Esophagus muscularis mucosa (tissue), 4 donors: ENCODE measurements at places on chromosomes 4 and X. TPM values are rescaled to one million over a fixed set of nuclear protein-coding genes. Genes with fewer than 3 reads are reported as not detected.

The OPRPN gene
- not detected for total RNA-seq

The NPY2R gene
- total RNA-seq: 0.33 TPM

The UGT2B7 gene
- not detected for total RNA-seq

The ABCG2 gene
- total RNA-seq: 2.2 TPM

The AADAT gene
- 6.3 TPM for total RNA-seq

The FAM133A gene
- total RNA-seq: not detected

The ACE2 gene
- total RNA-seq: 5.0 TPM

The SCML2 gene
- total RNA-seq: 0.99 TPM

DNA sequence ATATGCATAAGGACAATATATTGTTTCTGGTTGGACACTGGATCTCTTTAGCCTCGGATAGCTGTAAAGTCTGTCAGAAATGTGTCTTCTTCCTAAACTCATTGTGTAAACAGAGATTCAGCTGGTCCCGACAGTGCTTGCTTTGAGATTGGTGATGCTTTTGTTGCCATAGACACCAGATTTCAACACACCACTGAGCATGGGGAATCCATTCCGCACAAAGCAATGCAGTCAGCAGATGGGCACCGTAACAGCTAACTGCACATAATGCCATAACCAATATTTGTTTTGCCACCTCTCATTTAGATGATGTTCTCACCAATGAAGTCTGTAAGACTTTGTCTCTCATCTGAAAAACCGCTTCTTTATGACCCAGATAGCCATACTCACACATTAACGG, 33.3 kb upstream of the FAM47C start:
- H3K4me1 ChIP-seq: no peaks in the 10 kb centered on the region
- H3K27me3 ChIP-seq: no peaks in the 10 kb centered on the region
- no peaks in the 10 kb centered on the region for H3K36me3 ChIP-seq
- no peak for DNase-seq

DNA sequence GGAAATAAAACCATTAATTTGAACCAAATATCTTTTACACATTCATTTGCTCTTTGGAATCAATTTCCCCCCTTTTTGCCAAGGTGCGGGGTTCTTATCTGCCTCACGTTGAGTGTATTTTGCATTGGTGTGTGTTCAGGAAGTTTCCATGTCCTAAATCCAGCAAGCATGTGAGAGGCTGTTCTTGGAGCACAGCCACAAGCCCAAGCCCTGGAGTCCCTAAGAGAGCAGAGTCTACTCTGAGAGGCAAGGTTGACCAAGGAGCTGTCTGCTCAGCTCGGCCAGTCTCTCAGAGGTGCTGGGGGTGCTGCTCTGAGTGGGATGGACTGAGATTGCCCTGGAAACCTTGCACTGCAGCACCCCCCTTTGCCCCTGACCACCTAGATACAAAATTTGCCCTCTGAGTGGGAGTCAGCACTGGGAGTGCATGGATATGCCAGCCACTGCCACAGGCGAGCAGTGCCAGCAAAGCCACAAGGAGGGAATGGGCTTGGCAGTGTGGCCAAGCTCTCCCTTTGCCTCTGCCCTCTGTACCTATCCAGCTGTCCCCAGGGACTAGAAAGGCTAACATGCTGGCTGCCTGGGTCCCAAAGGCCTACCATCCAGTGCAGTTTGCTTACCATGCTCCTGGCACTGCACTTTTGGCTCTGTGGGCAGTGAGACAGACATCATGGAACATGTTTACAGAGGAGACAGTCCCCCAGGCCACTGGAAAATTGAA, 20.5 kb upstream of the FAM193A start:
- no peak overlapping the region for H3K27ac ChIP-seq
- peaks cover 15% of the 10 kb centered on the region for H3K4me1 ChIP-seq
- DNase-seq: no peak
- H3K36me3 ChIP-seq: peaks cover 51% of the 10 kb centered on the region

DNA sequence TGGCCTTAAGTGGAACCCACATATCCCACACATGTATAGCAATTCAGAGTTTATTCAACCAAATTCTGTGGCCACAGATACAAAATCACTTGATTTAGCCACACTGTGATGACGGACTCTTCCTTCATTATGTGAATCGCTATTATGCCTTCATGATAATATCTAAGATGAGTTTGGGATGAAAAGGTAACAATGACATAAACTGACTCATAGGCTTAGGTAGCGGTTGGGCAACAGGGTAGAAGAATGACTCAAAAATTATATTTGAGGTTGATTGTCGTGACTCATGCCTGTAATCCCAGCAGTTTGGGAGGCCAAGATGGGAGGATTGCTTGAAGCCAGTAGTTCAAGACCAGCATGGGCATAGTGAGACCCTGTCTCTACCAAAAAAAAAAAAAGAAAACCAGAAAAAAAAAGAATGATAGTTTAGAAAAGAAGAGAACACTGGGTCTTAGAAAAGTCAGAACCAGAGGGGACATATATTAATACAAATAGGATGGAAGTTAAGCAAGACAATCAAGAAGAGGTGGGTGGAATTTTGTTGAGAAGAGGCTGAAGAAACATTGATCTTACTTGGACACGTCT, 70.4 kb upstream of the USP9X start:
- no peaks in the 10 kb centered on the region for H3K36me3 ChIP-seq
- H3K27me3 ChIP-seq: no peaks in the 10 kb centered on the region

DNA sequence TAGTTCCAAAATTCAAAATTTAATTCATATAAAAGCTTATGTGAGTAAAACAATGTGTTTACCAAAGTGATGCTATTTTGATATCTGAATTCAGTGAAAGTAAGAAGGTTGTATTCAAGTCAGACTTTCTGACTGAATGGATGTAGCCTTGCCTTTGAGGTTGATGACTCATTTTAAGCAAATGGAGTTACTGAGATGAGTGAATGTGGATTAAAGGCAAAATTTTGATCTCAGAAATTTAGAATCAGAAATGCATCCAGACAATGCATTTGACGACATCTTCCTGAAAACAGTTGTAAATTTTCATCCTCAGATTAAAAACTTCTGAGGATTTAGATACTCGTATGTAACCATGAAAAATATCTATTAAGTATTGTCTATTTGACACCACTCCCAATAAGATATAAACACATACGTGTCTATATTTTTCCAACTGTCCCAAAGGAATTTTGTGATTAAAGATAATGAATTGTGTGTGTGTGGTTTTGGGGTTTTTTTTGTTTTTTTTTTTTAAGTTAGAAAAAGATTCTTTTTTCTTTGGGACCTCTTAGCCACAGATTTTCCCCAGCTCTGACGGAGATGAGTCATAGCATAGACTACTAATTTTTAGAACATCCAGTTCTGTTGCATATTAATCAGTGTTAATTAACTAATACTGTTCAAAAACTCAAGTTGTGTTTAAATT, 34.4 kb downstream of the NFKB1 start:
- no peaks in the 10 kb centered on the region for H3K27me3 ChIP-seq
- H3K27ac ChIP-seq: no peak overlapping the region
- H3K36me3 ChIP-seq: peaks cover 6% of the 10 kb centered on the region
- H3K4me1 ChIP-seq: peaks cover 13% of the 10 kb centered on the region
- DNase-seq: no peak

GRCh38 chrX:23333842-23334520, 668 bp upstream of the PTCHD1 start:
- H3K36me3 ChIP-seq: no peaks in the 10 kb centered on the region
- H3K4me3 ChIP-seq: peak overlapping the region; percentile 50
- H3K4me1 ChIP-seq: peaks cover 28% of the 10 kb centered on the region
- no peaks in the 10 kb centered on the region for H3K27me3 ChIP-seq
- DNase-seq: no peak
- peak overlapping the region; percentile 45 for H3K27ac ChIP-seq

GRCh38 chr4:107740381-107740780, 20.3 kb upstream of the PAPSS1 start:
- peak overlapping the region; percentile 79 for H3K27ac ChIP-seq
- no peak overlapping the region for H3K4me3 ChIP-seq
- no peaks in the 10 kb centered on the region for H3K36me3 ChIP-seq
- peaks cover 17% of the 10 kb centered on the region for H3K4me1 ChIP-seq
- no peaks in the 10 kb centered on the region for H3K27me3 ChIP-seq

DNA sequence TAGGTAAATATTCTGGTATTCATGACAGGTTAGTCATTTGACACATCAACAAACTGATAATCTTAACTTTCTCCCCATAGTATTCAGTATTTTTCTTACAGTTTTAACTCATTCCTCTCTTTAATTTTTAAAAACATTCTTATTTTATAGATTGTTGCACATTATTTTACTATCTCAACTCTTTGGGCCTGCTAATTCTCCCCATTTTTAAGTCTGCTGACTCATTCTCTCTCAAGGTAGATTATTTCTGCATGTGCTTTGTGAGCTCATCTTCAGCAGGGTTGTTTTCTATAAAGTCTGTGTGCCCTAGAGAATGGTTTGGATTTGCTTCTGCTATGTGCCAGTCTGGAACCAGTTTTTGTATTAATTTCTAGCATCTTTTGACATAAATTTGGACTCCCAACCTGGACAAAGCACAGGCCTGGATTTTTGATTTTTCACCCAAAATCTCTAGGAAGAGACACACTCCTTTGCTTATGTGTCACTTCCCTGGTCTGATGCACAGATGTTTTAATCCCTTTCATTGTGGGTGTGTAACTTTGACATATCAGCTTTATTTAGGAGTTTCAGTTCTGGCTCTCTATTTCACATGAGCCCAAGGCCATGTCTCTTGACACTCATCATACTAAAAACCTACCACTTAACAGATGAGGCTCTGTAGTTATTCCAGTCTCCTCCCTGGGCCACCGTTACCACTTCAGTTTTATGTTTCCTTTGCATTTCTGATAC, 194.3 kb upstream of the PGRMC2 start:
- H3K4me1 ChIP-seq: no peaks in the 10 kb centered on the region
- H3K27me3 ChIP-seq: no peaks in the 10 kb centered on the region
- no peak overlapping the region for H3K4me3 ChIP-seq
- no peaks in the 10 kb centered on the region for H3K36me3 ChIP-seq

DNA sequence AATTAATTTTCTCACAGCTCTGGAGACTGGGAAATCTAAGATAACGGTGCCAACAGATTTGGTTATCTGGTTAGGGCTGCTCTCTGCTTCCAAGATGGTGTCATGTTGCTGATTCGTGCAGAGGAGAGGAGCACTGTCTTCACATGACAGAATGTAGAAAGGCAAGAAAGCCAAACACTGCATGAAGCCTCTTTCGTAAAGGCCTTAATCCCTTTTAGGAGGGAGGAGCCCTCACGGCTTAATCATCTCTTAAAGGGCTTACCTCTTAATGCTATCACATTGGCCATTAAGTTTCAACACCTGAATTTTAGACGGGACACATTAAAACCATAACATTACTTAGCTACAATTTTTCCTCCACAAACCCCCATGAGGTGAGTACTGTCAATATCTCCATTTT, 174.1 kb downstream of the COX18 start:
- H3K27me3 ChIP-seq: no peaks in the 10 kb centered on the region
- H3K36me3 ChIP-seq: no peaks in the 10 kb centered on the region
- H3K4me1 ChIP-seq: no peaks in the 10 kb centered on the region
- H3K27ac ChIP-seq: no peak overlapping the region
- no peak overlapping the region for H3K4me3 ChIP-seq

DNA sequence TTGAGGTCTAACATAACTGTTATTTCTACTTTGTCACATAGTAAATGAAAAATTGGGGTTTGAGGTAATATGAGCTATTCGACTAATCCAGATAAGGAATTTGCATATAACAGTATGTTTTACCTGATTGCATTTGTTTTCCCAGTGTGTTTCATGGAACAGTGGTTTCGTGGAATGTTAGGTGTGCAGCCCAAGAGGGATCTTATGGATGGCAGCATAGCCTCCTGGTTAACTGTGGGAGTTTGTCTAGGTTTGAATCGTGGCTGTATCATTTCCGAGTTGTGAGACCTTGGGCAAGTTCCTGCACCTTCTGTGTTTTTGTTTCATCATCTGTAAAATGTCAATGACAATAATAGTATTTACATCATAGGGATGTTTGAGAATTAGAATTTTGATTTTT, 7.9 kb downstream of the BMPR1B start:
- H3K4me3 ChIP-seq: no peak overlapping the region
- H3K27me3 ChIP-seq: no peaks in the 10 kb centered on the region
- no peak overlapping the region for H3K27ac ChIP-seq

DNA sequence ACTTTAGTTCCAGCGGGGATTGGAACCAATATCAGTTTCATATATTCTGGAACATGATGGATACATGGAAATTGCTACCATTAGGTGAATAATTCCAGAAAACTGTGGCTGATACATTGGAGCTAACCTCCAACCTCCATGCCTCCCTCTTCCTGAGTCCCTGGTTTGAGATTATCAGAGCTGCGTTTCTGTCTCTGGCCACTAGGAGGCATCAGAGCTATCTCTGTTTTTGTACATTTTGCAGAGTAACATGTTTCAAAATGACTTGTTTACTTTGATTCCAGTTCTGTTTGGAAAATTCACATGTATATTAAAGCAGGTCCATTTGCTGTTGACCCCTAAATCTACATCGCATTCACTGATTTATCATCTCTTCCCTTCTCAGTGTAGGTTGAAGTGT, 2.4 kb upstream of the RAB40AL start:
- no peaks in the 10 kb centered on the region for H3K4me1 ChIP-seq
- H3K4me3 ChIP-seq: no peak overlapping the region
- H3K27me3 ChIP-seq: no peaks in the 10 kb centered on the region

DNA sequence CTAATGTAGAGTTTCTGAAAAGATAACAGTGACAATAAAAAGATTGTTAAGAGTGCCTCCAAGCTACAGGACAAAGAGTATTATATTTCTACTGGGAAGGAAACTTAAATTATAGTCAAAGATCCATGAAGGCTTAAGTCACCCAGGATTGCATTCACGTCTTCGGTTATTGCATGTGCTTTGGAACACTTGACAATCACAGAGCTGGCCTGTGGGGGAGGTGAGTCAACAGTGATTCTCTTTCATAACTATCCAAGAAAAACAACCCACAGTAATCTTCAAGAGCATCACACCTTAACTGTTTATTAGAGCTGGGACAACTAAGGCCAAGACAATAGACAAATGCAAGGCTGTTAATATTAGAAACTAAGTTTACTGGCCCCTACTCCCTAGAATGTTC, 40.3 kb downstream of the PDGFC start:
- H3K4me3 ChIP-seq: no peak overlapping the region
- peaks cover 27% of the 10 kb centered on the region for H3K4me1 ChIP-seq
- H3K27ac ChIP-seq: no peak overlapping the region
- no peak for DNase-seq
- no peaks in the 10 kb centered on the region for H3K36me3 ChIP-seq
- H3K27me3 ChIP-seq: no peaks in the 10 kb centered on the region

- H3K4me1 ChIP-seq: peaks cover 14% of the 10 kb centered on the region
- no peak overlapping the region for H3K4me3 ChIP-seq
- H3K27me3 ChIP-seq: no peaks in the 10 kb centered on the region
- H3K36me3 ChIP-seq: no peaks in the 10 kb centered on the region
Observed at GRCh38 chrX:65633826-65634225, 33.6 kb upstream of the MSN start.

DNA sequence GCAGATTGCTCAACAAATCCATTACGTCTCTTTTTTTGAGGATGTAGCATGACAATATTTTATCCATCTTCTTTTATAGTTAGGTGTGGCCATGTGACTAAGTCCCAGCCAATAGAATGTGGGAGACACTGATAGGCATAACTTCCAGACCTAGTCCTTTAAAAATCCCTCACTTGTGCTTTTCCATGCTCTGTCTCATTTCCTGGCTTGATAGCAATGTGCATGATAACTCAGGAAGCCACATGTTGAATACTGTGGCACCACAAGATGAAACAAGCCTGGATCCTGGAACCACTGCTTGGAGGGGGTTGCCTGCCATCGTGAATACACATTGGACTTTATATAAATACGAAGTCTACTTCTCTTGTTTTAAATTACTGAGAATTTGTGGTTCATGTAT, 184.0 kb upstream of the NEIL3 start:
- H3K4me1 ChIP-seq: no peaks in the 10 kb centered on the region
- no peaks in the 10 kb centered on the region for H3K36me3 ChIP-seq
- H3K27ac ChIP-seq: no peak overlapping the region
- H3K27me3 ChIP-seq: no peaks in the 10 kb centered on the region
- H3K4me3 ChIP-seq: no peak overlapping the region

GRCh38 chr4:158750379-158750778, 18.4 kb upstream of the FNIP2 start:
- no peak for DNase-seq
- H3K4me1 ChIP-seq: no peaks in the 10 kb centered on the region
- no peak overlapping the region for H3K4me3 ChIP-seq
- H3K36me3 ChIP-seq: no peaks in the 10 kb centered on the region
- no peaks in the 10 kb centered on the region for H3K27me3 ChIP-seq
